ENCODE measurements at places on chromosomes 2 and 18.

DNA sequence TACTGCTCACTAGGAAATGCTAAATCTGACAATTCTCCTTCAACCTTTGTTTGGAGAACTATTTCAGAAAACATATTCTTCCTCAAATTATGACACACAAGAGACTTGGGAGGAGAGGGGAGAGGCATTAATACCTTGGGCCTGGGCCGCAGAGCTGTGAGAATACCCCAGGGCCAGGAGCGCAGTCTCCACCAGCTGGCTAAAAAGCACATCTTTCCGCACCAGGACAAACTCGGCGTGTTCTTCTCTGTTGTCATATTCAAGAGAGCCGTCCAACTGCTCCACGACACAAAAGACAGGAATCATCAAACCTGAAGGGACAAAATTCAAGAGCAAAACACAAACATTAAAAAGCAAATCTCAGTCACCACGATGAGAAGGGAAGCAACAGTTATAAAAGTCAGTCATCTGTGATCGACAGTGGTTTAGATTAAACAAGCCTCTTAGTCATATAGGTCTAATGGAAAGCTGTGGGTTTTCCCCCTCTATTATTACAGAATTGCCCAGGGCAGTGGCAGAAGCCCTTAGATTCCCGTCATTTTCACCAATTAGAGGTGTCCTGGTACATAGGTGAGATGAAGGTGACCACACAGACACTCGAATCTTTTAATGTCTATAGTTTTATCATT, 24.4 kb downstream of the SATB2 start:
- no peak for DNase-seq

DNA sequence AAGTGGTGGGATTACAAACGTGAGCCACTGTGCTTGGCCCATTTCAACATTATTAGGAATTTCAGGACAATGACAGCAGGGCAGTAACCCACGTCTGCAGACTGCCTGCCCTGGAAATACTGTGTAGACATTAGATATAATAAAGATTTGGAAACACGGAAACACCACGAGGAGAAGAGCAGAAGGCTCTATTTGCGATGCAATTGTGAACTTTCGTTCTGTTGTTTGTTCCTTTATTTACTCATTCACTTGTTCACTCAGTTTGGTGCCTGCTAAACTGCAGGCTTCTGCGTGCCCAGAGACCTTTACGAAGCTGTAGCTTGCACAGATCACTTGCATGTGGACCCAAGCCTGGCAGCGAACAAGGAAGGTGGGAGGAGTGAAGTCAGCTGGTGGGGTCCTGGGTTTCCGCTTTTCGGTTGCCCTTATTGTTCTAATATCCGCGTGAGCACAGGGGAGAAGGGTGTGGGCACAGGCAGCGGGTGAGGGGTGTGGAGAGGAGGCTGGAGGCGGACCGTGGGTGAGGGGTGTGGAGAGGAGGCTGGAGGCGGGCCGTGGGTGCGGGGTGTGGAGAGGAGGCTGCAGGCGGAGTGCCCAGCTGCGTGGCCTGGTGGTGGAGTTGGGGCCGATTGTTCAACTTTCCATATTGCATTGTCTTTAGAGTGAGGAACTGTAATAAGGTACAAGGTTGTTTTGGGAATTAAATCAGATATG, 3.4 kb downstream of the COLEC11 start:
- no peak for DNase-seq

DNA sequence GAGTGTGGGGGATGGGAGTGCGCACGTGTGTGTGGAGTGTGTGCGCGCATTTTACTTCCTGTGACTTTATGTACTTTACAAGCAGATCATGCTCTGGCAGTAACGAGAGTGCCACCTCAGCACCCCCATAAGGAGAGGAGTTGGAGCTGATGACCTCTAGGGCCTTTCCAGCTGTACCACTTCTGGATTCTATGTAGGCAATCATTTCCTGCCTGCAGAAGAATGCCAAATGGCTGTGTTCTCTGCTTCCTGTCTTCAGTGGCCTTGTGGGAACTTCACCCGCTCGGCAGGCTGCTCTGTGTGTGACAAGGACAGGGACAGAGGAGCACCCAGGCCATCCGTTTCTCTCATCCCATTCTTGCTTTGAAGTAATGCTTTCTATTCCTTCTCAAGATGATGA, 22.8 kb upstream of the ZNF385B start:
- no peak for DNase-seq

DNA sequence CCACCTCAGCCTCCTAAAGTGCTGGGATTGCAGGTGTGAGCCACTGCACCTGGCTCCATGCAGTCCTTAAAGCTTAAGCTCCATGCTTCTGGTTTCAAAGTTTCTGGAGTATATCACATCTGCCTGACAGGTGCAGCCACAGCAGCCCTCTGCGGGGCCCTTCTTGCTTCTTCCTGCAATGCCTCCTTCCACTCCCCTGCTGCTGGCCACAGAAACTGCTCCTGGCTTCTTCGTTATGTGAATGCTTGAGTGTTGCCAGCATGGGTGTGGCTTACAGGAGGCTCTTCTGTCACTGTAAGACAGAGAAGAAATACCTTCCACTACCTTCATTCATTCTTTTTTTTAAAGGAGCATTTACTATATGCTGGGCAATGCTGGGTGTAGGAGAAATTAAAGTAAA, 10.1 kb upstream of the CCBE1 start:
- no peak for DNase-seq

DNA sequence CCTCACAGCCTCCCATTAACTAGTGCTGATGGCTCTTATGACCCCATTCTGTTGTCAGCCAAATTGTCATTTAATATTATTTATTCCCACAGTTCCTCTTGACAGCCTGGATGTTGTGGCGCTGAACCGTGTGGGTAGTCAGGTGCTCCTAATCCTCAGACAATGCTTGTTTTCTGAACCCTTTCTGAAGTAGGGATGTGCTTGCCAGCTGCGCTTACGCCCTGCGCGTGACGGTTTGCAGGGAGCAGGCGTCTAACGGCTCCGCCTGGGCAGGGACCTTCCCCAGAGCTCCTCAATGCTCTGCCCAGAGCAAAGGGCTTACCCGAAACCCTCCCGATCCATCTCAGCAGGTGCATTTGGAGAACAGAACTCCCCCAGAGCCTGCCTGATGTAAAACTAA, 358.2 kb upstream of the MYT1L start:
- no peak for DNase-seq

GRCh38 chr2:222902660-222903059, 41.8 kb downstream of the ACSL3 start:
- DNase-seq = no peak
